ENCODE measurements at places on chromosomes 4 and X.
A peak's percentile ranks its signal among the peaks of the same experiment; 100 is the strongest.

DNA sequence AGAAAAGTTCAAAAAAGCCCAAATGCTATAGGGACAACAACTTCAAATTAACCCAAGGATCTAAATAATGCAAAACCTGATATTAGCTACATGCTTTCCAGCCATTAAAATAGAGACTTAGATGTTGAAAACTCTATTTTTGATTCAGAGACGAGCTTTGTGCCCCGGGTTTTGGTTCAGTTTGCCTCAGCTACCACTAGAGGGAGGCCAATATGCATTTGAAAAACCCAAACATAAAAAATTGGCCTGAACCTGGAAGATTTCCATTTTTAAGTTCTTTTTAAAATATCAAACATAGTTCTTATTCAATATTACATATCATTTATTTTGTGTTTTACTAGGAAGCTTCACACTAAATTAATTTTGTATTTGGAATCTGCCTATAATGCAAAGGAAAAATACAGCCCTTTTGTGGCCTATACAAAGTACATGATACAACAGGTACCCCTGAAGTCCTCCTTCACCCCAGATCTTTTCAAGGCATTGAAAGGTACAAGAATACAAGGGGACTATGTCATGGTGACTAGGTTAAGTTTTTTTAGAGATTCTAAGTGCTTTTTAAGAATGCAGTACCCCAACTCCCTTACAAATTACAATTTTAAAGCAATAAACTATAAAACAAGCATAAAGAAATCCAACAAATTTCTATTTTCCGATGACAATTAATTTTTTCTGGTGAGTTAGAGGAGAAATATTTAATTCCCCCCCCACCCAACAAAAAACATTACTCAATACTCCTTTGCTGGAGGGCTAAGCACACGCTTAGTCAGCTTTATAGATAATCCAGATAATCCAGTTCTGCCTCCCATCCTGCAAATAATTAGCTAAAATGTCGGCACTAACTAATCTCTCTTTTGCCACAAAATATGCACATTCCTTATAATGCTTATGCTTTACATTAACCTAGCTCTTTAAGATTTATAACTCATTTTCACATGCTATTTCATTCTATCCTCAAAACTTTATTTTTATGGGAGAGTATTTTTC lies 97.7 kb upstream of the PTPN13 start:
- DNase-seq = no peak

GRCh38 chr4:102632241-102633065 lies 128.3 kb downstream of the MANBA start:
- no peak for DNase-seq

DNA sequence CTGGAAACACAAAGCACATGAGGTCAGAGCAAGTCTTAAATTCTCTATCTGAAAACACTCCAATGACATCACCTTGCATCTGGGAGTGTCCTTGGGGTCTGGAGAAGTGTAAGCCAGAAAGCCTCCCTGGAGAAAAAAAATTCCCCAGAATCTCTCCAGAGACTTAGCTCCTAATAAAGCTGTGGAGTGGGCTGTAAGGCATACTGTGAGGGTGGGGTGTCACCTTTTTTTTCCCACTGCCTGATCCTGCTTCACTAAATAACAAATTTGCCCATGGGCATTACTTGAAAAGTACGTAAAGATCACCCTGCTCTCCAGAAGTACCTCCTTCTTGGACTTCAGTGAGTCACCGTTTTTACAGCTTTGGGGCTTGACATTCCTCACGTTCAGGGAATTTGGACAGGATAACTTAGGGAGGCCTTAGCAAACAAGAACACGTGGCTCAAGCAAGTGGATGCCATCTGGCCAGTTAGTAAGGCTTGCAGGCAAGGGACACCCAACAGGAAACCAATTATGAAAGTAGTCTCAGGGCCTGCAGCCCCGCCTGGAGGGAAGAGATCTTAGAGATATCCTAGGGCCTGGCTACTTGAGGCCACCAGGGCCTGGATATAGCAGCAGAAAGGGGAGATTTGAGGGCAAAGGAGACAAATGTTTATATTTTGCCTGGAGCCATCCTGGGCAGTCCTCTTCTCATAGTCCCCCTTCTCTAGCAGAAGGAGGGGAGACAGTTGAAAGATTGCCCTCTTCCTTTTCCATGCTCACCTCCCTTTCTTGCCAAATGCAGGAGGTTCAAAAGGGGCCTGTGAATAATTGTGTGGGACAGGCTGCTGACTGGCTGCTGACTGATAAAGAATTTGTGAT lies 60.1 kb upstream of the PLAC1 start:
- no peak for DNase-seq

DNA sequence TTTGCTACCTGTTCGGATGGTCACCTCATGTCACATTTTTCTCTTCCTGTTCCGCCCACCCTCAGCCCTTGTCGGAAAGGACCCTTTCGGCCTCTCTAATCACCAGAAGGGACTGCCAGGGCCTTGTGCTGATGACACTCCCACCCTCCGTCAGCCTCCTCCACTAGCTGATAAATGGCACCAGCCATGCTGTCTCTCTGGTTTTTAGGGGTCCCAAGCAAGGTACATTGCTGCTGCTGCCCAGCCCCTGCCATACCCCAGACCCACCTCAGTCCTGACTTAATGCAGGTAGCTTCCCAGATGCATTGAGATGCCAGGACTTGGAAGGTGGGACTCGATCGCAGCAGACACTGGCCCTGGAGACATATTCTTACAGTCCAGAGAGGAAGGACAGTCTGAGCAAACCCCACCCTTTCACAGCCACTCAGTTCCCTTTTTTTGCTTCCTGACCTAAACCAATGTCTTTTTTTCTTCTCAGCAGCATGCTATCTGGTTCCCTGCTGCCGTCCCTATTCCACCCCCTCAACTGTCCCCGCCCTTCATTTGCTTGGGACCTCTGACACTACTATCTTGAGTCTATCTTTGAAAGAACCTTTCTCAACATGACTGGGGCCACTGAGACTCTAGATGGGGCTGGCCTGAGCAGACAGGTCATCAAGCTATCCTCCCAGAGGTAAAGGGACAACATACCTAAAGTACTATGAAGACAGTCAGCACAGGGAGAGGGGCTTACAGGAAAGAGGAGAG lies at the start of gene BTK:
BTK (minus strand) TSS at position 397 of the 747 bp plus-strand sequence. CDS start 10,907 bp downstream, outside the sequence.
- DNase-seq = no peak

GRCh38 chr4:141643557-141643956 lies 7.2 kb downstream of the IL15 start:
- DNase-seq = no peak

DNA sequence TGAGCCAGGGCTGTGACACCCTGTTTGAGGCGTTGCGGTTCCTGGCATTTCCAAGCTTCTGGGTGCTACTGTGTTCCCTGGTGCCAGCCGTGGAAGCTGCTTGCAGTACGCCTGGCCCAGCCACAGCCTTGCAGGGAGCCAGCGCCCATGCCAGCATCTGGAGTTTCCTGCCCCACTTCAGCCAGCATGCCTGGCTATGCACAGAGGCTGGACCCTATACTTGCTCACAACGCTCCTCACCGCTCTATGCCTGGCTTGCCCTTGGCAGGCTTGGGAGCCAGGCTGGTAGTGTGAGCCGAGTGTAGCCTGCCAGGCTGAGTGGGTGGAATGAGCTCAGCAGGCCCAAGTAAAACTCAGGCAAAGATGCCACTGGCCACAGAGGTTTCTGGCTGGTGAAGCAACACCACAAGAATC lies 22.4 kb downstream of the PRRG1 start:
- DNase-seq = no peak

- no peak for DNase-seq
Measured at GRCh38 chr4:73721435-73721834, 18.9 kb upstream of the CXCL8 start.

GRCh38 chrX:115226929-115227328 lies 7.0 kb downstream of the LRCH2 start:
- no peak for DNase-seq

- no peak for DNase-seq
Measured at GRCh38 chrX:137387646-137388045, 178.3 kb upstream of the ZIC3 start.

DNA sequence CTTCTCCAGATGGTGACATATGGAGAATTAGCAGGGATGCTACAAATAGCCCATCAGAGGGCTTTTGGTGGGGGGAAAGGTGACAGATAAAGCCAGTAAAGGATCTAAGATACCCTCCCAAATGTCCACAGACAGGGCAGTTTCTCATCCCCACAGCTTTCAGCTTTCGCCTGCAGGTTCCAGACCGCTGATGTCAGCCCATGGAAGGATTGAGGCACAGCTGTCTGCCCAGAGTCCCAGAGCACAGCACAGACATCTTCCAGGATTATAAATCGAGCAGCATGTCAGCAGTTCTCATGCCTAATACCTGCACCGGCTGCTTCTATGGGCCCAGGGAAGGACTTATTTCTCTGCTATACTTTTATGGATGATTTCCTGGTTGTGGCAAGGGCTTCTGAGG lies 96.7 kb upstream of the MXRA5 start:
- DNase-seq = peak; percentile 40

- DNase-seq = no peak
Measured at GRCh38 chr4:8104491-8105305, 53.9 kb downstream of the ABLIM2 start.

DNA sequence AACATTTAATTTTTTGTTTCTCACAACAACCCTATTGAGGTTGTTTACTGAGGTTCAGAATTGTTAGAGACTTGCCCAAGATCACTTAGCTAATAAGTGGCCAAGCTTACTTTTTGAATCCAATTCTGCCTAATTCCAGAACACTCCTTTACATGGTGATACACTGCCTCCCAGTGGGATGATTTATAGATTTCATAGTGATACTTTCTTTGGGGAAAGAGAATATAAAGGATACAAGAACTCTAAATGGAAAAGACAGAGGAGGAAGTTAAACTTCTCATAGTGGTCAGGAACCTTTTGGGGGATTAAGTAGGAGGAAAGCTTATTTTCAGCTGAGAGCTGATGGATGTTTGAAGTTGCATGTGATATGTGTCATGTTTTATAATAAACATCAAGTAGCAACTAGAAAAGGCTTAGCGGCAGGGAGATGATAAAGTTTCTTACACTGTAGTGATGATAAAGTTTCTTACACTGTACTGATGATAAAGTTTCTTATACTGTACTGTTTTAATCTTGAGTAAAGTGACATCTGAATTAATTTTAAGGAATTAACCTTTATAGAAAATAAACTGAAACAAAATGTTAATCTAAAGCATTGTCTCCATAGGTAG lies 15.3 kb downstream of the STAG2 start:
- DNase-seq = no peak

GRCh38 chr4:2442175-2442993 lies 23.6 kb downstream of the CFAP99 start:
- no peak for DNase-seq

DNA sequence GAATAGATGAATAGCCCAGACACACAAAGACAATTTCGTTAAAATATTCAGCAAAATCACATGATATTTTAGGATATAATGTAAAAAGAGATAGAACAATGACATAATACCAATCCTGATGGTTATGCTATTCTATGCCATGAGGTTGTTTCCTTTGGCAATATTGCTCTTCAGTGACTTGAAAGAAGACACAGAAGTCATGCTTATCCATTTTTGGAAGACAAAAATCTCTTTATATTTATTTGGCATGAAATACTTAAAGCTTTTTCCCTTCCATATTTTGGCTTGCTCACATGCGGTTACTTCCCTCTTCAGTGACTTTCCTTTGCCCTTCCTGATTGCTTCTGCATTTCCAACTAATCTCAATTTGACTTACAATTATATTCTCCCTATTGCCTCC lies 314.8 kb downstream of the IQCM start:
- no peak for DNase-seq

GRCh38 chr4:69568787-69569186 lies 70.7 kb downstream of the UGT2A2 start:
- no peak for DNase-seq
